ENCODE measurements at places on chromosomes 16 and 17. TPM values are rescaled to one million over a fixed set of nuclear protein-coding genes. Genes with fewer than 3 reads are reported as not detected.

- DNase-seq: no peak
These were observed 18.4 kb downstream of the MIEF2 start for GRCh38 chr17:18278867-18279266.

DNA sequence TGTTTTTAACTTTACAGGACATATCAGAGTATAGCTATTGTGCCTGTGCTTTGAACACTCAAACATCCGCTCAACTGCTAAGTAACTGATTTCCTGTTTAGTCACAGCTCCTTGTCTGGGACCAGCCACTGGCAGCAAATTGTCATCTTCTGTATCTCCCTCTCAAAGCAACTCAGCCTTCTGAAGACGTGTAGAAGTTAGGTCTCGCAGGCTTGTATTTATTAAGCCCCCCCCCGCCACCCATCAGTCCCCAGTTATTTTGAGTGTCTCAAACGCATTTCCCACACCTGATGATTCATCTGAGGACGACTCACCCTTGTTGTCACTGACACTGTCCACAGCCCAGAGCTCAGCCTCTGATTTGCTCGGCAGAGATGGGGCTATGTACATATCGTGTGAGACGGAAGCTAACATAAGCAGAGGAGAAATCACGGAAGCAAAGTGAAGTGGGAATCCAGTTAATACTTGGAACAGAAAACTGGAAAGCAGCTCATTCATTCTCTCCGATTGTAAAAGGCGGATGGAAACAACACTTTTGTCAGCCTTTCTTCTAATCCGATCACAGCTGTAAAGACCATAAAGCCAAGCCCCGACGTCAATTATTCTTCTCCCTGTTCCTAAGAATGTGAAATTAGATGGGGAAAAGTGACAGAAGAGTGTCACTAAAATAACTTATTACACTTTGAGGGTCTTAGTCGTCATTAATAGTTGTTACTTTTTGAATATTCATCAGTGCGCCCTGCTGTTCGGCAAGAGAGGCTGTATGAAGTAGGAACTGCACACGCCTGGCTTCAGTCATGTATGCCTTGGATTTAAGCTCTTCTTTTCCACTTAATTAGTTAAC lies 64.2 kb downstream of the PITPNC1 start:
- no peak for DNase-seq

- DNase-seq: no peak
These were observed 532 bp downstream of the CNTNAP1 start for GRCh38 chr17:42682722-42683403.

DNA sequence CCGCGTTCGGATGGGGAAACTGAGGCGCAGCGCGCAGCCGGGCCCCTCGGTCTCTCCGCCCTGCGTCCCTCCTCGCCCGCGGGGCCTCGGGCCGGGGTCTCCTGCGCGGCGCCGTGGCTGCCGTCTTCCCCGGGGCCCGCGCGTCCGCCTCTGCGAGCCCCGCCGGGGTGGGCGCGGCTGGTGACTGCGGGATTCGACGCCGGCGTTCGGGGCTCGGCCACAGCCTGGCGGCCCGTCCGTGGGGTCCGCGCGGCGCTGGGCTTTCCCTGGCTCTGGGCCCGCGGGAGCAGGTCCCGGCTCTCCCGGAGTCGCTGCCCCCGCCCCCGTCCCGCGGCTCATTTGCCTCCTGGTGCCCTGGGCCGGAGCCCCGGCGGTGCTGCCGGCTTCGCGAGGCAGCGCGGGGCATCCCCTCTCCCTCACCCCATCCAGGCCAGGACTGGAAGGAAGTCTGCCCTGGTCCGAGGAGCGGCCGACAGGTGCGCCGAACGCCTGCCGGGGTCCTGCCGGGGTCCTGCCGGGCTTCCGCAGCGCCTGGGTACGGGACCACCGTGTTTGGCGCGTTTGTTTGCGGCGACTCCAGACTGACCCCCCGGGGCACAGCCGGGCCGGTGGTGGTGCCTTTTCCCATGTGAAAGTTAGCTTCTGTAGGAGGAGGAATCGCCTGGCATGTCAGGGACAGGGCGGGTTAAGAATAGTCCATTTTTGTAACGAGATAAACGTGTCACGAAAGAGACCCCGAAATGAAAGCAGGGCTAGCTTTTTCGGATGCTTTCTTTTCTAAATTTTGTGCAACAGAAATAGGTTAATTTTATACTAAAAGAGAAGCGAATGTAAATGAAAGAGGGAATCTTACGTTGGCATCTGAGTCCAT lies 671 bp downstream of the CHMP6 start:
- DNase-seq: no peak

- no peak for DNase-seq
These were observed 59.6 kb downstream of the TNFRSF13B start for GRCh38 chr17:16912021-16912962.

- no peak for DNase-seq
These were observed 88.2 kb upstream of the FA2H start for GRCh38 chr16:74862743-74863244.

GRCh38 chr16:86510465-86511261 lies at the start of gene FOXF1:
TSS of gene FOXF1 (plus strand) at chr16:86510527. CDS start at chr16:86510570, 43 bp downstream.
- DNase-seq: no peak

GRCh38 chr16:19132255-19132654 lies 18.5 kb downstream of the ITPRIPL2 start:
- DNase-seq: no peak

GRCh38 chr16:49017501-49017900 lies 264.1 kb downstream of the CBLN1 start:
- no peak for DNase-seq

- no peak for DNase-seq
These were observed 6.9 kb downstream of the USP6 start for GRCh38 chr17:5122586-5123342.

- DNase-seq: no peak
These were observed 260.3 kb downstream of the FTO start for GRCh38 chr16:53964145-53964790.

DNA sequence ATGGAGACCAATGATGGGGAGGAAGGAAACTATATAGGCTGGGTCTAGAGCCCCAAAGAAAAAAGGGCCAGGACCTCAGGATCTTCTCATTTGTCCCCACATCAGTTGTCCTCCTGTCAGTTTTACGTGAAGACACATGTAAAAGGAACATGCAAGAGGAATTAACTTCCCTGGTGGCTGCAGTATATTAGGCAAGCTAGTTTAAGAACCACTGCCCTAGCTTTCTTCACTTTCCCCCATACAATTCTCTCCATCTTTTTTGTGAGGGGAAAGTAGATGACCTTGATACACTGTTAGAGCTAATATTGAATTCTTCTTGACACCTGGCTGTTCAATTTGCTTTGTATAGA lies 2.3 kb downstream of the MAP3K3 start:
- no peak for DNase-seq

GRCh38 chr16:46972429-46973206 lies 856 bp downstream of the DNAJA2 start:
- no peak for DNase-seq

GRCh38 chr16:69179328-69180010 lies 7.5 kb upstream of the SNTB2 start:
- DNase-seq: no peak

GRCh38 chr17:7589891-7590691 lies at the start of gene SOX15:
TSS of gene SOX15 (minus strand) at chr17:7590094. CDS start at chr17:7589676, 418 bp downstream.
- DNase-seq: no peak

DNA sequence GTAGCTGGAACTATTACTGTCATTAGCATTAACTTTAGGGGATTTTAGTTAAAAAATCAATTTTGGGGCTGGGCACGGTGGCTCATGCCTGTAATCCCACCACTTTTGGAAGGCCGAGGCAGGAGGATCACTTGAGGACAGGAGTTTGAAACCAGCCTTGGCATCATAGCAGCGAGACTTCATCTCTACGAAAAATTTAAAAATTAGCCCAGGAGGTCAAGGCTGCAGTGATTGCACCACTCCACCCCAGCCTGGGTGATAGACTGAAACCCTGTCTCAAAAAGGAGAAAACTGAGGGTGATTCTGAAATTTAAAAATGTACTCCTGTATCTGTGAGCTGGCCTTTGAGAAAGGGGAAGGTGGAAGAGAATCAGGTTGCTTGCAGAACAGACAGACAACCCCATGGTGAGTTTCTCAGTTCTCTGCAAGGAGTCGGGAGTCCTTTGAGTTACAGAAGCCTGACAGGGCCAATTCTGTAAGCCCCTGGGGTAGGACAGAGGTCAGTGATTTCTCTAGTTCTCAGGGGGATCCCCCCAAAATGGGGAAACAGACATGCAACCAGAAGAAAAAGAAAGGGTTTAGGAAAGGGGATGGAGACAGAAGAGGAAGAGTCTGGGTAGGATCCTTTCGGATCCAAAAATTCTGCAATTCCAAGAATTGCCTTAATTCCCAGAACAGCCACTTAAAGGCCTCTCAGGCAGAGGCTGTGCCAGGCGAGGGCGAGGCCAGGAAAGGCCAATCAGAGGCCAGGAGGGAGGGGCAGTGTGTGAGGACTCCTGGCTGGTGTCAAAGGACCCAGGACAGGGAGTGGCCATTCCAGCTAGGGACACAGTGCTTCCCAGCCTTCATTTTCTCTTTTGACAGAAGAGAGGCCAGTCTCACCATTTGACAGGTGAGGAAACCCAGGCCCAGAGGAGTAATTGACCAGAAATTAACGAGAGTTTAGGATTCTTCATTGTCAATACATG lies 6.7 kb downstream of the NUPR1 start:
- no peak for DNase-seq

GRCh38 chr16:27202923-27203506 lies 311 bp upstream of the KDM8 start:
- no peak for DNase-seq

- DNase-seq: no peak
These were observed 13.0 kb downstream of the CDYL2 start for GRCh38 chr16:80791411-80791810.

DNA sequence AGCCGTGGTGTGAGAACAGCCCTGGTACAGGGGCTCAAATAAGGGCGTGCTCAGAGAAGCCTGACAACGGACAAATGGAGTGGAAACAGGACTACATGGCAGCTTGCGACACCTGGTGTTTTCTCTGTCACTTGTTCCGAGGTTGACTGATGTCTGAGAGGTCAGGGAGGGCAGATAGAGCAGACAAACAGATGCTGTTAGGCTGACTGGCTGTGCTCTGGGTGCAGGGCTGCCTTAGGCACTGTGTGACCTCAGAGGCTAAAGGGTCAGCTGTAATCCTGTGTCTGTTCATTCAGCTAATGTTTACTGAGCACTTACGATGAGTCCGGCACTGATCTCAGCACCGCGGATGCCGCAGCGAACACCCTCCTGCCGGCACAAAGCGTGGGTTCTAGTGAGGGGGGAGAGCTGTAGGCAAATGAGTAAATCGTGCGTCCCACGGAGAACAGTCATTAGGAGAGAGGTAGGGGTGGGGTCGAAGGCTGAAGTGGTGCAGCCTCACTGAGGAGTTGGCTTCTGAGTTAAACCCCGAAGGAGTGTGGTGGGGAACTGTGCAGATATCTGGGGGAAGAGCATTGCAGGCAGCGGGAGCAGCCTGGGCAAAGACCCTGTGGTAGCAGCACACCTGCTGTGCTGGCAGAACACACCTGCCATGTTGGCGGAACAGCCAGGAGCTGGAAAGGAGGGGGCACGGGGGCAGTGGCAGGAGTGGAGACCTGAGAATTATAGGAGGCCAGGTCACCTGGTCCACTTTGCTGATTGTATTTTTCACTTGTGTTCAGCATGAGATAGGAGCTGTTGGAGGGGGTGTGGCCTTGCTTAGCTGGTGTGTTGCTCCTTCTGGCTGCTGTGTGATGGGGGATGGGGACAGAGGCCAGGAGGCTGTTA lies 35.0 kb downstream of the GPT2 start:
- no peak for DNase-seq

DNA sequence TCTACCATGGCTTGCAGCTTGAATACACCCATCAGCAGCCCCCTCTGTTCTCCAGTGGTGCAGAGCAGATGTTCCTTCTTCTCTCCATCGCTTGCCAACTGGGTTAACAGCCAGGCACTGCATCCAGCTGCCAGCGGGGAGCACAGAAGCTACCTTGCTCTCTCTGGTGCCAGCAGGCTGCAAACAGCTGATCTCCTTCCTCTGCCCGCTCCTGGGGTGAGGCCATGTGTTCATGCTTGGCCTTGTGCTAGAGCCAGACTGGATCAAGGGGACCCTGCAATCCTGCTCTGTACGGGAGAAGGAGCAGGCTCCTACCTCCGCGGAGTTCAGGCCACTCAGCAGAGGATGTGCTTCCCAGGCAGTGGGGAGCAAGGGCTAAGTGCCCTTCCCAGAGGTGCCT lies 24.1 kb upstream of the ENGASE start:
- DNase-seq: no peak

- DNase-seq: no peak
These were observed 30.2 kb downstream of the TANC2 start for GRCh38 chr17:62996221-62996620.

DNA sequence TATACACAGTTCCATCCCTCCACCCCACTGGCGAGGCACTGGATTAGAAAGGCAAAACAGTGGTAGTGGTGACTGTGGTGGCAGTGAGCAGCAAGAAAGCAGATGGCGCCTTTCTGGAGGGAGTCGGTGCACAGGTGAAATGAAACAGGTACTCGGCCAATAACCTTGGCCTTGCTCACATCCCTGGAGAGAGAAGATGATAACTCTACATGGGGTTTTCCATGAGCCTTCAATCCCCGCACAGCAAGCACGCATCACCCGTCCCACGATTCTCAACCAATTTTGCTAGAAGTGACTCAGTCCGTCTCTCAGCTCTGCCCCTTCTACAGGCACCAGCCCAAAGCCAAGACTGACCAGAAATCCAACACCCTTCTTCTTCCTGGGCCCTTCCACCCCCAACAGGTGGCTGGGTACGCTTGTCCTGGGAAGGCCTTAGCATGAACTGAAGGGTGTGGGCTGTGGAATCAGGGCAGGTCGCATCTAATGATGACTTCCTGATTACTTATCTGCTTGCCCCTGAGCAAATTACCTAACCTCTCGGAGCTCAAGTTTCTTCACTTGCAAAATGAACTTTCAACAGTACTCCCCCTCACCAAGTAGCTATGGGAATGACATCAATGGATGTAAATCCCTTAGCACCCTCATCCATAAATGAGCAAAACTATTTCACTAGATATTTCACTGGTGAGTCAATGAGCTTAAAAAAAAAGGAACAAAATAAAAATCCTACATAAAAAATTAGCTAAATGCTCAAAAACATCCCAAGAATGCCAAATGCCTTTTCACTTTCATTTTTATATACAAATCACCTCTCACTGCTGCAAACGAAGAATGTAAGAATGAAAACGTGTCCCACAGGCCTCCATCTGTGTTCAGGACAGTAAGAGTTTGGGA lies 18.0 kb downstream of the XPO6 start:
- DNase-seq: no peak

Gene CAVIN1
- 67.3 TPM for polyA plus RNA-seq

Gene RAC3
- polyA plus RNA-seq: 10.3 TPM

Gene CHP2
- polyA plus RNA-seq: 1.3 TPM

Gene TBC1D3K
- not detected for polyA plus RNA-seq

Gene ASPSCR1
- 19.5 TPM for polyA plus RNA-seq

Gene VASN
- polyA plus RNA-seq: 50.4 TPM

Gene HBQ1
- polyA plus RNA-seq: 4.5 TPM

Gene KRTAP9-2
- not detected for polyA plus RNA-seq

Gene SLC12A3
- 37.2 TPM for polyA plus RNA-seq

Gene C17orf100
- polyA plus RNA-seq: 10.7 TPM

Gene NECAB2
- 0.97 TPM for polyA plus RNA-seq

Gene SSTR5
- polyA plus RNA-seq: not detected

Gene BLMH
- polyA plus RNA-seq: 85.5 TPM

Gene MYH3
- 2.1 TPM for polyA plus RNA-seq

Gene RGS11
- 0.76 TPM for polyA plus RNA-seq

Gene BAIAP3
- 8.0 TPM for polyA plus RNA-seq

Gene HSD17B2
- polyA plus RNA-seq: 0.98 TPM

Gene SLC16A13
- 3.8 TPM for polyA plus RNA-seq
